ENCODE measurements at places on chromosomes 16 and 17.

DNA sequence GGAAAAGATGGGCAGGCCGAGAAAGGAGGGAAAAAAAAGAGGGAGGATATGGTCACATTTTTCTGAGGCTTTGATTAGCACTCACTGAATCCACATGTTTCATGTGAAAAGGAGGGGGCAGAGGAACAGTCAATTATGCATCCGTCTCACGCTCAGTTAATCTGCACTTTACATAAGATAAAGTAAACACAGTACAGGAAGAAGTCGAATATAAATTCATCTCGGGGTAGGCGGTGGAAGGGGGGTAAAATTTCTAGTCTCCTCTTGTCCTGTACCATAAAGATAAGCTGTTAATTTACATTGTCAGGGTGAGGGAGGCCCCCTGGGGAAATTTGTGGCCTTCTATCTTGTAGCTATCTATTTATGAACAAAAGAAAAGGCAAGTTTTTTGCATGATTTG is 73.1 kb upstream of the CES5A start:
- no peak for DNase-seq

- DNase-seq: no peak
These were observed 34.2 kb downstream of the PIEZO1 start for GRCh38 chr16:88750854-88751253.

- DNase-seq: no peak
These were observed 42.1 kb downstream of the MAP1LC3B start for GRCh38 chr16:87434146-87434667.

- no peak for DNase-seq
These were observed 3.5 kb upstream of the RRAD start for GRCh38 chr16:66928702-66929388.

- no peak for DNase-seq
These were observed 165.0 kb upstream of the CACNG3 start for GRCh38 chr16:24091125-24091524.

GRCh38 chr16:726438-727290 is at the start of the genes CCDC78 and HAGHL:
CCDC78 (minus strand) TSS chr16:726443; CDS start chr16:726367, 76 bp downstream.
HAGHL (plus strand) TSS chr16:727106; CDS start chr16:727510, 404 bp downstream.
- DNase-seq: no peak

GRCh38 chr17:33522623-33523022 is 229.5 kb upstream of the ASIC2 start:
- DNase-seq: no peak

- no peak for DNase-seq
These were observed 2.3 kb upstream of the UBTF start for GRCh38 chr17:44221862-44222111.

- DNase-seq: no peak
These were observed 211.0 kb upstream of the TOX3 start for GRCh38 chr16:52757746-52758472.

GRCh38 chr16:87207509-87207908 is 109.7 kb downstream of the C16orf95 start:
- peak; percentile 79 for DNase-seq

DNA sequence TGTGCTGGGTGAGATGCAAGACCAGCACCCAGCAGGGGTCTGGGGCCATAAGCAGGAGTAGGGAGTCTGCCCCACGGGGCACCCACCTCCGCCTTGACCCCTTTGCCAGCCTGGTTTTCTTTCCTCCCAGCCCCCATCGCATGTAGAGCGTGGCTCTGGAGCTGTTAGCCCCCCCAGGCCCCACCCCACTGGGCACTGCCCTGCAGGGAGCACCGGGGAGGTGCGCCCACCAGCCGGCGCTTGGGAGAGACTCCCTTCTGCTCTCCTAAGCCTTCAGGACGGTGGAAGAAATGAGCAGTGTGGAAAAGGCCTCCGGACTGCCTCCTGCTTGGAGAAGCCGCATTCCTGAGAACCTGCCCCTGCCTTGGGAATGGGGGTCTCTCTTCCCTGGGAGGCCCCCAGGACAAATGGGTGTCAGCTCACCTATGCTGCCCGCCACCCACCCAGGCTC is 186.2 kb downstream of the IRF8 start:
- DNase-seq: no peak

- DNase-seq: no peak
These were observed 1.9 kb downstream of the ZNF778 start for GRCh38 chr16:89219365-89219764.

DNA sequence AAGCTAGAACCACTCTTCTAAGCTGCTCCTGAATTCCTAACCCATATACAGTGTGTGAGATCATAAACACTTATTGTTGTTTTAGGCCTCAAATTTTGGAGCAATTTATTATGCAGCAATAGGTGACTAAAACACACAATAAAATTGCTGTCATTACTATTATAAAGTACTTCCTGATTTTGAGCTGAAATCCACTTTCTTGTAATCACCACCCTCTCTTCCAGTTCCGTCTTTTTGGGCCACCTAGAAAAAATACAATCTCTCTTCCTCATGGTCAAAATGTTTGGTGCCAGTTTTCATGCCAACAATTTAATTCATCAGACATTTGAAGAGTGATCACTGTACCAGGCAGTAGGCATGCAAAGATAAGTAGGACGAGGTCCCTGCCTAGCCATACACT is 43.3 kb upstream of the NF1 start:
- DNase-seq: no peak

GRCh38 chr17:16439811-16440351 is 24.5 kb downstream of the TRPV2 start:
- DNase-seq: no peak

- DNase-seq: no peak
These were observed 538 bp upstream of the CCNF start for GRCh38 chr16:2428784-2429033.
